Suppressor macrophage treated with lipopolysaccharide for 1 hour (primary cell): ENCODE measurements at places on chromosomes 4 and X.

DNA sequence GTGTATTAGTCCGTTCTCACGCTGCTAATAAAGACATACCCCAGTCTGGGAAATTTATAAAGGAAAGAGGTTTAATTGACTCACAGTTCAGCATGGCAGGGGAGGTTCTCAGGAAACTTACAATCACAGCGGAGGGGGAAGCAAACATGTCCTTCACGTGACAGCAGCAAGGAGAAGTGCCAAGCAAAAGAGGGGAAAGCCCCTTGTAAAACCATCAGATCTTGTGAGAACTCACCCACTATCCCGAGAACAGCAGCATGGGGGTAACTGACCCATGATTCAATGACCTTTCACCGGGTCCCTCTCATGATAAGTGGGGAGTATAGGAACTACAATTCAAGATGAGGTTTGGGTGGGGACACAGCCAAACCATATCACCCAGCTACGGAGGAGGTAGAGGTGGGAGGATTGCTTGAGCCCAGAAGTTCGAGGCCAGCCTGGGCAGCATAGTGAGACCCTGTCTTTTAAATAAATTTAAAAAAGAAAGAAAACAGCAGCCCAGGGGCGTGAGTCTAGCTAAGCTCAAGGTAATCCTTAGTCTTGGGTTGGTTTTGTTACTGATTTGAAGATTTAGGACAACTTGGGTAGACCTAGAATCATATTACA lies 46.4 kb upstream of the TMEM131L start:
- DNase-seq, result peak; percentile 60

- DNase-seq, result no peak
These were observed 106.7 kb upstream of the GK2 start for GRCh38 chr4:79514621-79515329.

GRCh38 chrX:110425222-110426154 lies 66.8 kb downstream of the RTL9 start:
- DNase-seq, result no peak

DNA sequence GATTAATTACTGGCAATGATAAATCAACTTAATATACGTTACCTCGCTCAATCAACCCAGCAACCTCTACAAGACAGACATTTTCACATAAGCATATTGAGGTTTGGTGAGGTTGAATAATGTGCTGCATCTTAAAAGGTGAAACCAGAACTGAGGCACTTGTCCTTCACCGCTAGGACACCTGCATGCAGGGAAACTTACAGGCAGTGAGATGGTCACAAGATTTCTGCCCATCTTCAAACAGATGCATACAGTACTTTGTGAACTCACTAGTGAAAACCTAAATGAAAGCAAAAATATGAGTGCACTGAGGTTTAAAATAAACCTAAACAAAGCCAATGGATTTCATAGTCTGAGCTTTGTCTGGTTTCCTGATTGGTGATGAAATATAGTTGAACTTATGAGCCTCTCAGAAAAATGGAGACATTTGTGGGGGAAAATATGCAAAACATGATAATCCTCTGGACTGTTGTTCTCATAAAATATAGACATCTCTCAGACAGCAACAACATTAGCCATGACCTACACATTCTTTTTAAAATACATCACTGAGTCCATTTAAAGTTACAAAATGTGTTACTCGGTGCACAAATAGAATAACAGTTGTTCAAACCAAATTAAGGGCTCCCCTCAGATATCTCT lies 20.9 kb upstream of the PRSS12 start:
- DNase-seq, result no peak

DNA sequence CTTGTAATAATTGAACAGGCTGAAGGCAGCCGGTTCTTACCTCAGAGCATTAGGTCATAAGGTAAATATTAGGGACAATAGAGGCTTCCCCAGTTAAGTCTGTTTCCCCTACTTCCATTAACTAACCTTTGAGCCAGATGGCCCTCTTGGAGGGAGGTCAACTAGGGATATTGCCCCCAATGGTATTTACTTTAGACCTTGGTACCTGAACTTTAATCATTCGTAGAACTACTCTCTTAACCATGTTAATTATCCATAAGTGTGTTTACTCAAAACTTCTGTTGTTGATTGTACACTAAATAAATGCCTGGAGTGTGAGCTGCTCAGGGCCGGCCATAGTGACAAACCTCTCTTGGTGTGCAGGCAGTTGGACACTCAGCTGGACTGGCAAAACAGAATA lies 1843.5 kb upstream of the AGA start:
- DNase-seq, result no peak

- DNase-seq, result peak; percentile 31
These were observed 6.4 kb downstream of the ELK1 start for GRCh38 chrX:47643926-47644325.

DNA sequence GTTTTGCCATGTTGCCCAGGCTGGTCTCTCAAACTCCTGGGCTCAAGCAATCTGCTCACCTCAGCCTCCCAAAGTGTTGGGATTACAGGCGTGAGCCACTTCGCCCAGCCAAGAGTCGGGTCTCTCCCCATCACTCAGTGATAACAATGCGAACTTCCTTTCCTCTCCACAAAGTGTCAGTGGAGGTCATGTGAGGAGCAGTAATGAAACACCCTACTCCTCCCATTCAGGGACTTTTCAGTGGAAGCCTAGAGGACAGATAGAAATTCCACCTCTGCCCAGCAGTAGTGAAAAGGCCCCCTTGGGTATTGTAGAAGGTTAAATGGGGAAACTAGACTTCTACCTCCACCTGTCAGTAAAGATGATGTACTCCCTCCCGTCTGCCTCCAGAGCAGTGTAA lies 141.9 kb upstream of the STK26 start:
- DNase-seq, result peak; percentile 1

- no peak for DNase-seq
These were observed 316.7 kb downstream of the ANTXR2 start for GRCh38 chr4:79756140-79756895.

DNA sequence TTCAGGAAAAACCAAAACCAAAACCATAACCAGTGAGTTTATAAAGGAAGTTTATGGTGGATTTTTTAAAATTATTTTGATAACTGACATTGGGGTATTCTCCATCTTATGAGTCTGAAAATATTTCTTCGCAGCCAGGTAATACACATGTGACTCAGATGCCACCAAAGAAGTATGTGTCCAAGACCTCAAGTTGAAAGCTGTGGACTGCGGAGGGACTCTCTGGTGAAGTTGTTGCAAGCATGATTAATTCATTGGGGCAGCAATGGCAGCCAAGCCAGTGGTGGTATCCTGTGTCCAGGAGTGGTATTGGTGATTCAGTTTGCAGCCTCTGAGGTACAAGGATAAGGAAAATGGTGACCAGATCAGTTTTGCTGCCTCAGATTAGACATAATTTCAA lies 14.0 kb upstream of the ADH5 start:
- DNase-seq, result no peak

DNA sequence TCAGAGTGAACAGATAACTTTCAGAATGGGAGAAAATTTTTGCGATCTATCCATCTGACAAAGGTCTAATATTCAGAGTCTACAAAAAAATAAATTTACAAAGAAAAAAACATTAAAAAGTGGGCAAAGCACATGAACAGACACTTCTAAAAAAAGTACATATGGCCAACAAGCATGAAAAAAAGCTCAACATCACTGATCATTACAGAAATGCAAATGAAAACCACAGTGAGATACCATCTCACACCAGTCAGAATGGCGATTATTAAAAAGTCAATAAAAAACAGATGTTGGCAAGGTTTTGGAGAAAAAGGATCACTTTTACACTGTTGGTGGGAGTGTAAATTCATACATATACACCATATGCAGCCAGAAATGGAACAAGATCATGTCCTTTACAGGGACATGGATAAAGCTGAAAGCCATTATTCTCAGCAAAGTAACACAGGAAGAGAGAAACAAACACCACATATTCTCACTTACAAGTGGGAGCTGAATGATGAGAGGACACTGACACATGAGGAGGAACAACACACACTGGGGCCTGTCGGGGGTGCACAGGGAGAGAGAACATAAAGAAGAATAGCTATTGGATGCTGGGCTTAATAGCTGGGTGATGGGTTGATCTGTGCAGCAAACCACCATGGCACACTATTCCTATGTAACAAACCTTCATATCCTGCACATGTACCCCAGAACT lies 41.6 kb upstream of the ITM2A start:
- no peak for DNase-seq

GRCh38 chr4:5796976-5797375 lies 86.0 kb downstream of the EVC start:
- DNase-seq, result peak; percentile 13

GRCh38 chrX:13198056-13198761 lies 121.6 kb downstream of the ATXN3L start:
- no peak for DNase-seq

- no peak for DNase-seq
These were observed 104.6 kb downstream of the TMEM144 start for GRCh38 chr4:158314756-158315487.

GRCh38 chr4:38013461-38014366 lies 53.5 kb downstream of the PTTG2 start:
- no peak for DNase-seq

DNA sequence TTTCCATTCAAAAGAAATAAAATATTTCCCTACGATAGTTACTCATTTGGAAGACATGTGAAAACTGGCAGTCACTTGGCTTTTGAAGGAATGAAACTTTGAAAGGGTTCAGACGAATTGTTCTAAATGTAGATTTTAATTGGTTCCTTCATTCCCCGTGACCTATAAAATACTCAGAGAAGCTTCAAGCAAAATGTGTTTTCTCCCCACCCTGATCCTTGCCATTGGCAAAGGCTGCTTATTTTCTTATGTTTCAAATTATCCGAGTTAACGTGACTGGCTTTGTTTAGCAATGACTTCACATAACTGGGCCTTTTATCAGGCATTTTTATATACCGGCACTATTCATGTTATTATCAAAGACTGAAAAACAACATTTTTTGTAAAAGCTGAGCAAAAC lies 204.1 kb upstream of the NEIL3 start:
- no peak for DNase-seq

DNA sequence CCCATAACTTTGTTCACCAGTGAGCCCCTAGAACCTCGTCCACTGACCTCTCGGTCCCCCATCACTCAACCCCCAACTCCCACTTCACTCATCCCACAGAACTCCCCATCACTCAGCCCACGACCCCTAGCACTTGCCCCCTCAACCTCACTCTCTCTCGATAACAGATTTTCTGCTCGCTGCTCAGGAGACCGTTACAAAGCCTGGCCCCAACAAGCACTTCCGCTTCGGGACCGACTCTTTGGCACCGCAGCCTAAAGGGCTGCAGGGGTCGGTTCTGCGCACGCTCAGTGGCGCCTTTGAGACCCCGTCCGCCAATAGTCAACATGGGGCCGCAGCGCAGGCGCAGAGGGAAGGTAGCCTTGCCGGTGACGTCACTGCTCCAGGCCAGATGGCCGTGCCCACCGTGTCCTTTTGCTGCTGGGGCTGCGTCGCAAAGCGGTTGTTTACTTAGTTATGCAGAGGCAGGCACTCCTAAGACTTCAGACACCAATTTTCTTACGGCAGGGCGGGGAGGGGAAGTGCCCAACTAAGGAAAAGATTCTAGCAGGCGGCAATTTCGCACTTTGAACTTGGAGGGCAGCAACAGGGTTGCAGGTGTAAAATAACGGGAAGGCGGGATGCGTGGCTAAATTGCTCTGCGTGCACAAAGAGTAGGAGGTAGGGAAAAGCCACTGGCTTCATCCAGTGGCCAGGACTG lies at the start of gene ZNF182:
Gene ZNF182 (minus strand): TSS at position 232 of the 700 bp plus-strand sequence. CDS start 1,380 bp downstream, outside the sequence.
- DNase-seq, result peak; percentile 94

DNA sequence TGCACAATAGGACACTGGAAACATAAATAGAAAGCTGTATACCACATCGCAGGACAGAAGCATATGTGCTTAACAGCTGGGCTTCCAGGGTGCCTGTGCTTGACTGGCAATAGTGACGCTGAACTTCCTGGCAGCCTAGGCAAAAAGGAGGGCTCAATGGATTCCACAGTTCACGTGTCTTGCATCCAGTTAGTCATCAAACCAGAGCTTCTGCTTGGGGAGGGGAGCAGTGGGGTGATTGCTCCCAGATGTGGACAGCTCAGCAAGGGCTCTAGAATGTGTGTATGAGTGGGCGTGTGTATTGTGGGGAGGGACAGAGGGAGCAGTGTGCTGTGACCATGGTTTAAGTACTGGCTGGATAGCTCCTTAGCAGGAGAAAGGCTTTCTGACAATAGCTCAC lies 2.3 kb downstream of the PRRG3 start:
- DNase-seq, result no peak

- peak; percentile 22 for DNase-seq
These were observed 96.5 kb upstream of the PUDP start for GRCh38 chrX:7244405-7244804.

- DNase-seq, result peak; percentile 71
These were observed 12.8 kb upstream of the TMEM131L start for GRCh38 chr4:153453402-153453801.

- peak; percentile 94 for DNase-seq
These were observed 61.6 kb upstream of the NOCT start for GRCh38 chr4:138953961-138954371.

GRCh38 chrX:95974890-95975289 lies 709.8 kb upstream of the DIAPH2 start:
- no peak for DNase-seq

- no peak for DNase-seq
These were observed 231.3 kb upstream of the CT83 start for GRCh38 chrX:116694046-116694445.

DNA sequence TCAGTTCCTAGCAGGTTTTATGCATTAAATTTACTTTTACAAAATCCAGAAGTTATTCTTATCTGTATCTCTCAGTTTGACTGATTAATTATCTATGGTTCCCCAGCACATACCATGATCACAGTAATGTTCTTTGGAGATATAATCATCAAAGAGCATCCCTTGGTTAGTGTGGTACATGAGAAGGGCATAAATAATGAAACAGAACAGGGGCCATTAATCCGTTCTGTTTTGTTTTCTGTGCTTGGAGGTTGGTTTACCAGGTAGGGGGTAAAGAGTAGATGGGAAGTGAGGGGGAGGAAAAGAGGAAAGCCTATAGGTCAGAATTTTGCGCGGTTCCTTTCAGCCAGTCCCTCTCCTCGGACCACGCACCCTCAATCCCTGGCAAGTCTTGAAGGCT lies 718.7 kb upstream of the TENM3 start:
- DNase-seq, result no peak

- DNase-seq, result peak; percentile 89
These were observed 56.4 kb downstream of the IRF2 start for GRCh38 chr4:184417802-184418511.
